Activated naive CD4-positive, alpha-beta T cell treated with Interleukin-2 at 50 U/mL for 16 hours (primary cell): ENCODE measurements at places on chromosomes 12 and 14.

GRCh38 chr12:85872497-85873091 is 1.5 kb upstream of the NTS start:
- no peak for DNase-seq

- DNase-seq = no peak
Observed at GRCh38 chr12:97061171-97061570, 154.1 kb downstream of the NEDD1 start.

DNA sequence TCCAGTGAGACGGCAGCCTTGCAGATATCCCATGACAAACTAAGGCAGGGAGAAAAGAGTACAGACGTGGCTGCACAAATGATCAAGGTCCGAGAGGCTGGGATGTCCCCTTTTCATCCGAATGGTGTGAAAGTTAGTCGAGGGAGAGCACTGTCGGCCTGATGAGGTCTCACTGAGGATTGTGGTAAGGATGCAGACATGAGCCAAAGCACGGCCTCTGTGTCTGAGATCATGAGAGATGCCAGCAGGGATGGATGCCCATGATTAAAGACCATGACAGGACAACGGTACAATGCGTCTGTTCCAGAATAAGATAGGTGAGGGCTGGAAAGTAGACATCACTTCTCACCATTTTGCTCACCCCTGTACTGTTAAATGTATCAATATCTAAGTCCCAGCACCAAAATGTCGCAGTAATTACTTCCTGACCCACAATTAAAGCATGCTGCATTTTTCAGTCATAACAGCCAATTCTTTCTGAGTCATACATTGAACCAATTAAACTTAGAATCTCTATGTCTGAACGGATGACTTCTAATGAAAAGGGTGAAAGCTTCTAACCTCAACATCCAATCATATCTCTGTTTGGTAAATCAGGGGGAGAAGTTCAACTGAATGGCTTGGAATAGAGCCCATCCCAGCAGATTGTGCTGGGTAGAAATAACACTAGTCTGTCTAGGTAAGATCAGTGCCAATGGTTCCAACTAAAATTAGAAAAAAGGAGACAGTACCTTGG is 249.6 kb upstream of the SOX5 start:
- DNase-seq = no peak

DNA sequence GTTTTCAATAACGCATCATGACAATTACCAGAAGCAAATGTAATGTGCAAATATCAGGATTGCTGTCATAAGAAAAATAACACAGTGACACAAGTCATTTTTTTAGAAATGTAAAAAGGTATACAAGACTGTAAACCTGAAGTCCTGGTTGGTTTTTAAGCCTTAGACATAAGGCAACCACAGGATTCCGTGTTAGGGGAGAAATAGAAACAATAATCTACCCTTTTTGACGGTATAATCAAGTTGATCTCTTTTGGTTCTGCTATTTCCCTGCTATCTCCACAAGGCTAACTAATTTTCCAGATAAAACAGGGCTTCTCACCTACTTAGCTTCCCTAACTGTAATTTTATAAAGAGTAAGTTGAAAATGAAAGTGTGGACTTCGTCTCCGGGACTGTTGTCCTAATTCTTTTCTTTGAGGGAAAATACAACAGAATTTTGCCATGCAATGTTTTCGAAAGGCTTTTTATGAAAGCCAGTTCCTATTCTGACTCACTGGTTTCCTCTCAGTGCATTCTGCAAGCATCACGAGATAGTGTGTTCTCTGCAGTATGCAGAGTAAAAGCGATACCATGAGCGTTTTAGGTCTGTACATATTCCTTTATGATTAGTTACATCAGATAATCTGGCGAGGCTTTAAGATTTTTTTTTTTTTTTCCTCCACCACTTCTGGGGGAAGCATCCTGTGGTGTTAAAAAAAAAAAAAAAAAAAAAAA is 10.6 kb downstream of the MYO1H start:
- no peak for DNase-seq

DNA sequence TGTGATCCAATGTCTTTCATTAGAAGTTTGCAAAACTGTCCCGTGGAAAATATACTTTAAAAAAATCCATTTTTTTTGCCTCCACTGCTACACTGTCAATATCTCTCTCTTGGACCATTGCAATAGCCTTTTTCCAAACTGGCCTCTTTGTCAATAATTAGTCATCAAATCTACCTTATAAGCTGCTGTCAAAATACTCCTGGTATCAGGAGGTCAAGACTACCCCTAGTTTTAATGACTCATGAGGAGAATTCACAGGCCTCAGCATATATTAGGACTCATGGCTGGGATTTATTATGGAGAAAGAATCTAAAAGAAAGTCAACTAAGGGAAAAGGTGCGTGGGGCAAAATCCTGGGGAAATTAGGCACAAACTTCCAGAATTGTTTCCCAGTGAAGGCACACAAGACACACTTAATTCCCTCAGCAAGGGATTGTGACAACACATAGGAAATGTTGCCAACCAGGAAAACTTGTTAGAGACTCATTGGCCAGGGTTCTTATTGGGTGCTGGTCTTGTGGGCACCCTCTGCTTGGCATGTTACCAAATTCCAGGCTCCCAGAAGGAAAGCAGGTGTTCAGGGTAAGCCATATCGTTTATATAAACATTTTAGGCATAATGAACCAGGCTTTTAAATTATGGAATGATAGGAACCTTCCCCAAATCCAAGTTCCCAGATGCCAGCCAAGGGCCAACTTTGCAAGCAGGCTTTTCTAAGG is 56.1 kb downstream of the TMEM117 start:
- DNase-seq = no peak

- DNase-seq = no peak
Observed at GRCh38 chr14:84282618-84283017, 1247.3 kb upstream of the FLRT2 start.

DNA sequence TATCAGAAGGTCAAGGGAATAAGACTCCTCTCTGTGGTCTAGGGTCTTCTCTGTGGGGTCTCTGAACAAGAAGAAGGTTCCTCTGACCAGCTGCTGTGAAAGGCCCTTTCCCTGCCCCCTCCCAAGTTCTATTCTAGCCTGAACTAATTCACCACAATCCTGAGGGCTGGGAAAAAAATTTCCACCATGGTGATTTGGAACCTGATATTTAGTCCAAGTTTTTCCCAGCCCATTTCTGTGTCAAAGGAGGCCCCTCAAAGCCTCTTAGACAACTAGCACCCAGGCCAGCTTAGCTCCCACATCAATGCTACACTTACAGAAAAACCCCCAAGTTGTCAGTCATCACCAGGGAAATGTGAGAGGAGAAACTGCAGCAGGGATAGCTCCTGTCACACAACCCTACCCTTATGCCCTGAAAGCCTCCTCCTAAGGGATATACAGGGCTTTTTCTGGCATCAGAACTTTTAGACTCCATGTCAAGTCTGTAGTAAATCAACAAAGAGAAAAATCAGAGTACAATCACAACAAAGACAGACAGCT is 4.5 kb downstream of the FMNL3 start:
- DNase-seq = no peak

DNA sequence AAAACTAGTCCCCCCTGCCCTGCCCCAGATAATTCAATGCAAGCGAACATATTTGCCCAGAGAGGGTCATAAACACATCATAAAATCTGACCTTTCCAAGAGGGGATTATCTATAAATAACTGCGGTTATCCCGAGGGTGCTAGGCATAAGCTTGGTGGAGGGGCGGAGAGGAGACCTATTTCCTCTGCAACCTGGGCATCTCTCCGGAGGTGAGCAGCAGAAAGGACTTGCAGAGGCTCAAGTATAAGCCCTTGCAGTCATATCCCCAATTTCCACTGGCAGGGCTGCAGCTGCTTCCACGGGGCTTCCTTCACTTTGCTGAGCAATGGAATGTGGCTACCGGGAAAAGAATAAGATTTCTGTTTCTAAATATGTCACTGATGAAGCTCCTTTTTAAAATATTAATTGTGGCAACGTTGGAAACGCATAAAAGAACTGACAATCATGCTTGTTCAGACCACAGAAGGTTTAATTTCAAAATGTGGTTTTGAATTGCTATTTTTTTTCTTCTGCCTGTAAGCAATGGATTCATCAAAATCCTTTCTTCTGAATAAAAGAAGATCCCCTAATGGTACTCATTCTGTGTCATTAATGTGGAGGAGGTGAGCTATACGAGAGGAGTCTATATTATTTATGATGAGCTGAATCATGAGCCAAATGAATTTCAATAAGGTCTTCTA is 268.9 kb upstream of the ATP2B1 start:
- no peak for DNase-seq

DNA sequence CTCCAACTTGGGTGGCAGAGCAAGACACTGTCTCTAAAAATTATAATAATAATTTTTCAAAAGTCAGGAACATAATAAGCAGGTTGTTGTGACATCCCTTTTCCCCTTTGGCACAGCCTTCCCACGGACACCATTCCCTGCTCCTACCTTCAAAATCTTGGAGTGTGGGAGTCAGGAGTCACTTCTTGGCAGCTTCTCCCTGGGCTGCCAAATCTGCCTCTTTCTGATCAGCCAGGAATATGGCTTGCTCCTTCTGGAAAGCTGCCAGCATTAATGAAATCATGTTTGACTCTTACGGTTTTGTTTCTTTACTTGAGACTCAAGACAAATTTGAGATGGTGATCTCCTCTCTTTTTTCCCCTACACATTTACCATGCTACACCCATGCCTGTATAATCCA is 391.4 kb upstream of the SYT1 start:
- DNase-seq = no peak

DNA sequence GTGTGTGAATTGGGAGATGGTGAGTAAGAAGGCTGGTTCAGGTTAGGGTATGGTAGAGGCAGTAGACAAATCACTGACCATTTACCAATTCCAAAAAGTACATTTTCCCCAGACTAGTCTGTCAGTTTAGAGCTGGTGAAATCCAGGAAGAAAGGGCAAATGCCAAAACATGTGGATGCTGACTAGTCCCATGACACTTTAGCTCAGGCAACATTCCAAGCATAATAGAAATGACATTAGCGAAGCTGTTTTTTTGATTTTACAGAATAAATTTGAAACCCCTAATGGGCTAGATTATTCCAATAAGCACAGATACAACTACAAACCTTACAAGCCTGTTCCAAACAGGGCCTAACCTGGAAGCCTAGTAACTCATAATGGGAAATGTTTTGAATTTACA is 884.2 kb downstream of the FLRT2 start:
- no peak for DNase-seq

GRCh38 chr12:24948757-24949722 is at the start of gene BCAT1:
Gene BCAT1 (minus strand): TSS chr12:24949101. CDS start chr12:24948932, 169 bp downstream.
- peak; percentile 38 for DNase-seq

- DNase-seq = no peak
Observed at GRCh38 chr12:54598970-54599369, 10.5 kb upstream of the PPP1R1A start.

DNA sequence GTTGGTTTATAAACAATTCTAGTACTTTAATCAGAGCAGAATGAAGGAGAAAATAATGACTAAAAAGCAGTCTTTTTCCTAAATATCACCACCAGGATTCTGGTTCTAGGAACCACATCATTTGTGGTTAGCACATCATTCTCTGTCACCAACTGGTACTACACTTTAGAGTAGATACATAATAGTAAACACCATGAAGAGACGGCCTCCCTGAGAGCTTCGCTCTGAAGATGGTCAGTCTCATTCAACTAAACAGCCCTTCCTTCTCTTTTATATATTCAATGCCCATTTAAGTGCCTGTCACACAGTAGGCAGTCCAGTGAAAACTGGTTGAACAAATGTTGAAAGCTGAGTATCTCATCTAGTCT is 10.9 kb downstream of the SLC38A2 start:
- DNase-seq = no peak

DNA sequence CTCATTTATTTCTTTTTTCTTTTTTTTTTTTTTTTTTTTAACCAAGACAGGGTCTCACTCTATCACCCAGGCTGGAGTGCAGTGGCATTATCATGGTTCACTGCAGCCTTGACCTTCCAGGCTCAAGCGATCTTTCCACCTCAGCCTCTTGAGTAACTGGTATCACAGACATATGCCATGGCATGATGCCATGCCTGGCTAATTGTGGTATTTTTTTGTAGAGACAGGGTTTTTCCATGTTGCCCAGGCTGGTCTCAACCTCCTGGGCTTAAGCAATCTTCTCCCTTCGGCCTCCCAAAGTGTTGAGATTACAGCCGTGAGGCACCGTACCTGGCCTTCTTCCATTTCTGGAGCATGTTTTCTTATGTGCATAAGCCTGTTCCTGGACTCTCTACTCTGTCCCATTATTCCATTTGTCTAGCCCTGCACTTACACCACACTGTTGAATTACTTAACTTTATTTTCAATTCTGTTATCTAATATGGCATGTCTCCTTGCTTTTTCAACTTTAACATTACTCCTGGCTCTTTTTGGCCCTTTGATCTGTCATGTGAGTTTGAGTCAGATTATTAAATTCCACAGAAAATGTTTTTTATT is 47.9 kb upstream of the PTGDR start:
- DNase-seq = no peak

DNA sequence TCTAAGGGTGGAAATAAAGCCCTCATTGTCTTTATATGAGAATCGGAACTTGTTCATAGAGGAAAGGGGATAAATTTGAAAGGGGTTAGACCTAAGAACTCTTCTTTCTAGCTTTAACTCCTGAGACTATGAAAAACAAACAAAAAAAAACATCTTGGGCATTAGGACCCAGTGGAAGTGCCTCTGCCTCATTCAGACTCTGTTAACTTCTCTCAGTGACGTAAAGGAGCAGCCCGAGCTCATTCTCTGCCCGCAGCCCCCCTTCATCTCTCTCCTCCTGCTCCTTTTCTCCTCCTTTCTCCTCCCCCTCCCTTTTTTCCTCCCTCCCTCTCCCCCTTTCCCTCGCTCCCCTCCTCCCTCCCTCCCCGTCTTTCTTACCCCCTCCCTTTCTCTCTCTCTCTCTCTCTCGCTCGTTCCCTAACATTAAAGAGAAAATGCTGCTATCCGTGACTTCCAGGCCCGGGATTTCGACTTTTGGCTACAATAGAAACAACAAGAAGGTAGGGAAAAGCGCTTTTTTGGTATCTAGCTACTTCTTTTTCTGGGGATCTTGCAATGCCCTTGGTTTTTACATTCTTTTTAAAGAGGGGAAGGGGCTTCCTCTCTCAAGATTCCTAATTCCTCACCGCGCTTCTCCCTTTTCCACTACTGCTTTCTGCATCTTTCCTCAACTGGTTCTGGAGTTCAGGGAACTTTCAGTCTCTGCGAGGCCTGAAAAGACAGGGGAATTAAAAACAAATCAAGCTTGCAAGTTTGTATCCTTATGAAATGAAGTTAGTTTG is at the start of gene RBMS2:
TSS of gene RBMS2 (plus strand) at position 231 of the 782 bp plus-strand sequence. CDS start at position 435, 204 bp downstream.
- DNase-seq = peak; percentile 31

DNA sequence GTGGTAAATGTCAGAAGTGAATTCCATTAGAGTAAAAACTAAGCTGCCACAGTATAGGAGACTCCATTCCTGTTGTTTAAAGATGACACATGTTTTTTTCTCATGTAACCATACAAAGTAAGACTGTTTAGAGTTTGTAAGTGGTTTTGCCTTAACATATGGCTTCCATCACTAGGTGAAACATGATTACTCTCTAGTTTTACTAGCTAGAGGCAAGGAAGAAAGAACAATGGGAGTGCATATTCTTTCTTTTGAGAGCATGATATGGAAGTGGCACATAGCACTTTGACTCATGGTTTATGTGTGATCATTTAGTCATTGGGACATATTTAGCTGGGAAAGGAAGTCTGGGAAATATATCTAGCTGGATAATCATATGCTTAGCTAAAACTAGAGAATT is 7.7 kb downstream of the ATF7IP start:
- no peak for DNase-seq

GRCh38 chr12:123683964-123684363 is 13.1 kb downstream of the TCTN2 start:
- DNase-seq = no peak

- no peak for DNase-seq
Observed at GRCh38 chr14:49679271-49679670, 8.7 kb downstream of the POLE2 start.
